ENCODE measurements at places on chromosomes 12 and 14. TPM values are rescaled to one million over a fixed set of nuclear protein-coding genes. Genes with fewer than 3 reads are reported as not detected.

C12orf54 gene
- total RNA-seq: not detected

FOXG1 gene
- 0.15 TPM for total RNA-seq

CCDC177 gene
- total RNA-seq: not detected

TAS2R13 gene
- 0.17 TPM for total RNA-seq

SERPINA10 gene
- total RNA-seq: not detected

CIDEB gene
- total RNA-seq: 1.3 TPM

ZDHHC22 gene
- not detected for total RNA-seq

Data from bronchus fibroblast of lung (primary cell).